Progenitor cell of endocrine pancreas (in vitro differentiated cells): ENCODE measurements at places on chromosomes 1 and 21.

GRCh38 chr1:240122639-240123613, 31.2 kb downstream of the FMN2 start:
- peak overlapping the region; percentile 81 for H3K27ac ChIP-seq
- no peaks in the 10 kb centered on the region for H3K27me3 ChIP-seq
- peaks cover 16% of the 10 kb centered on the region for H3K4me1 ChIP-seq

DNA sequence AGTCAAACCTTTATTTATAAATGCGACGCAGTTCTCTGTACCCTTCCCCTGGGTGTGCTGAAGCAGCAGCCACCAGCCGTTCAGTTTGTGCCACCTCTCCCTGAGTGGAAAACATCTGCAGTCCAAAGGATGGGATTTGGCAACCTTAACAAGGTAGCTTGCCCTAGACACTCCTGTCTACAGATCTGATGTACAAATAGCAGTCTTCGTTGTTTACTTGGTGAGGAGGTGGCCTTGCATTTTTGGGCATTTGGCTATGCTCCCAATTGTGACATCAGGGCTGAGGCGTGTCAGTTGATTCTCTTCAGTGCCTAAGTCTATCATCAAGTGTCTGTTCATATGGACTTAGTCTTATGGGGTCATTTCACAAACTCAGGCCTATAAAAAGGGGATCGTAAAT, 59.8 kb downstream of the KDM1A start:
- H3K36me3 ChIP-seq, result peaks cover 29% of the 10 kb centered on the region
- H3K27me3 ChIP-seq, result no peaks in the 10 kb centered on the region
- H3K27ac ChIP-seq, result peak overlapping the region; percentile 39
- no peaks in the 10 kb centered on the region for H3K4me1 ChIP-seq

DNA sequence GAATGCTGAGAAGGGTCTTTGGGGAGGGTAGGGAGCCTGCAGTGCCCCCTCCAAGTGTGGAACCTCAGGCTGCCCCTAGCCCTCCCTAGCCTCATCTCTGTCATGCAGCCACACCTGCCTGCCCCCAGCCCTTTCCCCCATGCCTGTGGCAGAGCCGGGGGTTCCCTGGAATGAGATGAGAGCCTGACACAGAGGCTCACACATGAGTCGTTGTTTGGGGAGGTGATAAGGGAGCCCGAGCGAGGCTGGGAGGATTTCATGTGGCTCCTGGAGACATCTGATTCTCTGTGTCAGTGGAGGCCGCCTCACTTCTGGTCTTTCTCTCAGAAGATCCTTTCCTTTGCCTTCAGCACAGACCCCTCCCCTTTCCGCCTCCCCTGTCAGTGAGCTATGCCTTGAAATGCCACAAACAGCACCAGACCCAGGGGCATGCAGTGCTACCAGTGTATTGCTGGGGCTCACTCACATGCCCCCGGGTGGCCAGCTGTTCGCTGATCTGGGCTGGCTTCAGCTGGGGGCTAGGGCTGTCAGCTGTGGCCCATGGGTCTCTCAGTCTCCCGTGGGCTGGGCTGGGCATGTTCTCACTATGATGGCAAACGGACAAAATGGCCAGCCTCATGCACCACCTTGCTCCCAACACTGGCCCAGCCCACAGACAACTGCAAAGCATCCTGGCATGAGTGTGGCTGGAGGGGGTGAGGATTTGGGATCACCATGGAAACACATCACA, 102.6 kb downstream of the AJAP1 start:
- H3K4me1 ChIP-seq, result no peaks in the 10 kb centered on the region
- no peak for DNase-seq
- peaks cover 17% of the 10 kb centered on the region for H3K27me3 ChIP-seq
- H3K4me3 ChIP-seq, result no peak overlapping the region
- no peaks in the 10 kb centered on the region for H3K36me3 ChIP-seq

GRCh38 chr1:233614173-233614742, 352 bp downstream of the KCNK1 start:
- peaks cover 15% of the 10 kb centered on the region for H3K27me3 ChIP-seq
- peak overlapping the region; percentile 91 for H3K4me3 ChIP-seq
- H3K36me3 ChIP-seq, result peaks cover 5% of the 10 kb centered on the region
- peak overlapping the region; percentile 90 for H3K27ac ChIP-seq
- peaks cover 14% of the 10 kb centered on the region for H3K4me1 ChIP-seq

GRCh38 chr1:28058168-28058567, 30.2 kb downstream of the EYA3 start:
- no peaks in the 10 kb centered on the region for H3K27me3 ChIP-seq
- peaks cover 6% of the 10 kb centered on the region for H3K36me3 ChIP-seq
- H3K4me1 ChIP-seq, result peaks cover 28% of the 10 kb centered on the region
- no peak overlapping the region for H3K4me3 ChIP-seq
- no peak overlapping the region for H3K27ac ChIP-seq

DNA sequence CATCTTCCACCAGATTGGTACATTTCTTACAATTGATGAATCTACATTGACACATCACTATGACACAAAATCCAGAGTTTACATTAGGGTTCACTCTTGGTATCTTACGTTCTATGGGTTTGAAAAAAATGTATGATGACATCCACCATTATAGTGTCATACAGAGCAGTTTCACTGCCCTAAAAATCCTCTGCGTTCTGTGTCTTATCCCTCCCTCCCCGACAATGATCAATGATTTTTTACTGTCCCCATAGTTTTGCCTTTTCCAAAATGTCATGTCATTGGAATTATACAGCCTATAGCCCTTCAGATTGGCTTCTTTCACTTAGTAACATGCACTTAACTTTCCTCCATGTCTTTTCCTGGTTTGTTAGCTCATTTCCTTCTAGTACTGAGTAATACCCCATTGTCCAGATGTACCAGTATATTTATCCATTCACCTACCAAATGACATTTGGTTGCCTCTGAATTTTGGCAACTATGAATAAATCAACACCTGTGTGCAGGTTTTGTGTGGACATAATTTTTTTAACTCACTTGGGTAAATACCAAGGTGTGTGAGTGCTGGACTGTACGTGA, 80.9 kb upstream of the CDC42BPA start:
- DNase-seq, result no peak
- no peak overlapping the region for H3K4me3 ChIP-seq
- H3K27me3 ChIP-seq, result no peaks in the 10 kb centered on the region
- no peaks in the 10 kb centered on the region for H3K36me3 ChIP-seq

- H3K36me3 ChIP-seq, result no peaks in the 10 kb centered on the region
- no peak for DNase-seq
- H3K4me1 ChIP-seq, result peaks cover 6% of the 10 kb centered on the region
- no peak overlapping the region for H3K27ac ChIP-seq
Measured at GRCh38 chr1:28160782-28161266, 15.7 kb downstream of the PTAFR start.
